ENCODE measurements at places on chromosomes 11 and 22.

GRCh38 chr11:72254299-72254993 is 10.5 kb upstream of the PHOX2A start:
- DNase-seq: no peak

DNA sequence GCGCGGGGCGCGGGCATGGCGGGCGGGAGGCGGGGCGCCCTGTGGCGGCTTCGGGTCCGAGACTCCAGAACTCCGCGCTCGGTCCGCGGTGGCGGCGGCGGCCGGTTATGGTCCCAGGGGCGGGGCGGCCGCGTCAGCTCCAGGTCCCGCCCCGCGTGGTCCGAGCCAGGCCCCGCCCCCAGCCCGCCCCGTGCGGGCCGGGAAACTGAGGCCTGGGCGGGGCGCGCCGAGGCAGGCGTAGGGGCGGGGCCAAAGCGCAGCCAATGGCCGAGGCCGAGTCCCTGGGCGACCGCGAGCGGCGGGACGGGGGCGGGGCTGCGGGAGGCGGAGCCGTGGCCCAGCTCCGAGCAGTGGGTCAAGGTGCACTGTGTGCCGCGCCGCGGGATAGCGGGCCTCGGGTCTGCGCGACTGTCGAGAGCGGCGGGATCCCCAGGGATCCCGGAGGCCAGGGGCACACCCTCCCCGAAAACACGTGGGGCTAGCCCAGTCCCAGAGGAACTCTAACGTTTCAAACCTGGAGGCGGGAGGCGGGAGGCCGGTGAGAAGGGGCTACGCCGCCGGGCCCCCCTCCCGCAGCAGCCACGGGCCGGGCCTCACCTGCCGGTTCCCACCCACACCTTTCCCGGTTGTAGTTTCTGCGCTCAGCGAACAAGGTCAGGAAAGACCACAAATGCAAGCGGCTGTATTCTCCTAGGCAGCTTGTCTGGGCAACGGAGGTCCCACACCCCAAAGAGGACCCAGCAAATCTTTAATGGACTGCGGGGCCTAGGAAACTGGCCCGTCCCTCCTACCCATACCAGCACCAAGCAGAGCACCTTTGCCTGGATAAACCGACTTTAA is at the start of gene SLC25A1:
SLC25A1 (minus strand) TSS at position 80 of the 840 bp plus-strand sequence; CDS start at position 17, 63 bp downstream.
- DNase-seq: peak; percentile 89

DNA sequence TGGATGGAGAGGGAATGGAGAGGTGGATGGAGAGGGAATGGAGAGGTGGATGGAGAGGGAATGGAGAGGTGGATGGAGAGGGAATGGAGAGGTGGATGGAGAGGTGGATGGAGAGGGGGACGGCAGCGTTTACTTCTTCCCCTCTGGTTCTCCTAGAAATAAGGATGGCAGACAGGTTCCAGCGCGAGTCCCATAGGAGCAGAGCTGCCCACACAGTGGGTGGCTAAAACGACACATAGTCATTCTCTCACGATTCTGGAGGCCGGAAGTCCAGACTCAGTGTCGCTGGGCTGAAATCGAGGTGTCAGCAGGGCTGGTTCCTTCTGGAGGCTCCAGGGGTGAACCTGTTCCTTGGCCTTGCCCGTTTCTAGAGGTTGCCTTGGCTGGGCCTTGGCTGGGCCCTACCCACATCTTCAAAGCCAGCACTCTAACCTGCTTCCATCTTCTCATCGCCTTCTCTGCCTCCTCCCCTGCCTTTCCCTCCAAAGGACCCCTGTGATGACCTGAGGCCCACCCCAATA is 12.7 kb upstream of the CTSD start:
- peak; percentile 5 for DNase-seq

DNA sequence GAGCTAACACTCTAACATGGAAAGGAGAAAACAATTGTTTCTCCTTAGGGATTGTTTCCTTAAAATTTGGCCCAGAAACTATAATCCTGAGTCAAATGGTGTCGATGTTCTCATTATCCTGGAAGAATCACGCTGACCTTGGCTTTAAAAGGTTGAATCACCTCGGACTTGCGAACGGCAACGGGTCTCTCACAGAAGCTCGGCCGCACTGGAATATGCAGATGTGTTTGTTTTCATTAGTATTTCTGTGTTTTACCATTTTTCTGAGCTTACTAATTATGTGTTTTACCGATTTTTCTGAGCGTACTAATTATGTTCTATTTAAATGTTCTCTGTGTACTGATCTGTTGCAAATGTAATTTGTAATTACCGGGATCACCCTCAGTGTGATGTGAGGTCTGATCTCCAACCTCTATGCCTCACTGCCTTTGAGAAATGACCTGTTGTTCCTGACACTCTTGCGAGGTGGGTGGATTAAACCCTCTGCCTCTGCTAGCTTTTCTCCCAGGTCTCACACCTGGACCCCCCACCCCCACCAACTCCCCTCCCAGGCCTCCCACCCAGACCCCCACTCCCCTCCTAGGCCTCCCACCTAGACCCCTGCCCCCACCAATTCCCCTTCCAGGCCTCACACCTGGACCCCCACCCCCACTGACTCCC is 38.3 kb upstream of the BRSK2 start:
- DNase-seq: peak; percentile 53

- no peak for DNase-seq
These were observed 79.0 kb downstream of the TTC28 start for GRCh38 chr22:28600546-28601143.
